NCI-H187 treated with DMSO at 0.1 percent for 48 hours (cell line): ENCODE measurements at places on chromosomes 4 and X.

- no peak for DNase-seq
Observed at GRCh38 chrX:78384486-78384885, 57.1 kb upstream of the CYSLTR1 start.

DNA sequence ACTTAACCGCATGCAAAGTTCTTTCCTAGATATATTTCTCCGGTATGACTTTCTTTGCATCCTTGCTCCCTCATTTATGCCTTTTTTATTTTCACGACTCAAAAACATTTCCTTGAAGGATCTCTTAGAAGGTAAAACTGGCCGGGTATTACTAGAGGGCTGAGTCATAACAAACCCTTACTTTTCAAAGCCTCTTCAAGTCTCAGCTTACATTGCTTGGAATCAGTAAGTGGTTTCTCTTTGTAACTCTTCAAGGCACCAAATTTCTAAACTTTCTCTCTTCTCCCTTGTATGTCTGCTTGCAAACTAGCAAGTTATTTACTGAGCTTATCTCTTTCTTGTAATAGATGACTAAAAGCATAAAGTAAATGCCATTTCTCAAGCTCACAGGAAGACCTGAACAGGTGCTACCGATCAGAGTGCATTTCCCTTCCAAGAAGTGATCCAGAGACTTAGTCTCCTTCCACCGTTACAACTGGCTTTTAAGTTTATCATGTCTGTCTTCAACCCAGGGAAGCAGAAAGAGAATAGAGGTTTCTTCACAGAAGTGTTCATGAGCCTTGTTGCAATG is 75.5 kb downstream of the ANXA10 start:
- DNase-seq = no peak

- no peak for DNase-seq
Observed at GRCh38 chr4:33283818-33284217, 2563.6 kb downstream of the PCDH7 start.

DNA sequence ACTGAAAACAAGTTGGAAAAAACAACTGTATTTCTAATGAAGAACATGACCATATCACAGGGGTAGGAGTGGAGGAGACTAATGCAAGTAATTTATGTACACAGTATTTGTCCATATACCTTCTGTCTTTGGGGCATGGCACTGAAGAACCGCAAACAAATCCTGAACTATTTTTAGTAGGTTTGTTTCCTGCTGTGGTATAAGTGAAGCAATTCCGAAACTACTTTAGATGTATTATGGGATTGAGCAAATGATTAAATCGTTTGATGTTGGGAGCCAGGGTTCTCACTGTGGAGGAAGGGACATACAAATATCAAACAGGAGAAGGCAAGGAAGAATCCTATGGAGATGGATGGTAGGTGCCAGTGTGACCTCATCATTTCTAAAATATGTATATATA is 18.9 kb upstream of the SH3KBP1 start:
- DNase-seq = no peak

- DNase-seq = no peak
Observed at GRCh38 chr4:150381609-150382008, 200.3 kb upstream of the MAB21L2 start.

DNA sequence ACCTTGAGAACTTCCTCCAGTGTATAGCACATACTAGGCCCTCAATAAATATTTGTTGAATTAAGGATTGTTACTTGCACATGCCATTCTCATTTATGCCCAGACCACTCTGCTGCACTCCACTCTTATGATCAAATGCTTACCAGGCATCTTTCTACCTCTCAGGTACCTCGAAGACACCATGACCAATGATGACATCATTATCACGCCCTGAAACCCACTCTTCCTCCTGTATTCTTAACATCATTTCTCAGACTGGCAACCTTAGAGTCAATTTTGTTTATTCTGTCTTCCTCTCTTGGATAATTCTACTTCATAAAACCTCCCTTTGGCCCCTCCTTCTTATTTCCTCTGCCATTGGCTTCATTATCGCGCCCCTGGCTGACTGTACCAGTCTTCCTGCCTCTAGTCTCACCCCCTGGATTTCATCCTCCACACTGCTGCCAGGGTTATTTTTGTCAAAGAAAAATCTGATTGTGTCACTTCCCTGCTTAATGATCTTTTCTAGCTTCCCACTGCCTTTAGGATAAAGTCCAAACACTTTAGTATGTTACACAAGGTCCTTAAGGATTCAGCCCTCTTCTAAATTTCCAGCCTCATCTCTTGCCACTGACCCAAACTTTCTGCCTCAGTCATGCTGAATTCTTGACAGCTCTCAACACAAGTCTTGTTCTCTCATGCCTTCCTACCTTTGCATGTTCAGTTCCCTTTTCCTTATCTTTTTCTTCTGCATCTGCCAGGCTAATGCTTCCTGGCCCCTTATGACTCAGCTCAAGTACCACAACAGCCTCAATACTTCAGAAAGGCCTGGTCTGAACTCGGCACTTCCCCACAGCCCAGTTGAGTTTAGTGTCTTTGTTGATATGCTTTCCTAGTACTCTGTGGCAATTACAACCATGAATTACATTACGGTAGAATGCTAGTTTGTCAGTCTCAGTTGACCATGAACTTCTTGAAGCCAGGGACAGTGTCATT is 45.8 kb downstream of the HDAC8 start:
- DNase-seq = no peak

DNA sequence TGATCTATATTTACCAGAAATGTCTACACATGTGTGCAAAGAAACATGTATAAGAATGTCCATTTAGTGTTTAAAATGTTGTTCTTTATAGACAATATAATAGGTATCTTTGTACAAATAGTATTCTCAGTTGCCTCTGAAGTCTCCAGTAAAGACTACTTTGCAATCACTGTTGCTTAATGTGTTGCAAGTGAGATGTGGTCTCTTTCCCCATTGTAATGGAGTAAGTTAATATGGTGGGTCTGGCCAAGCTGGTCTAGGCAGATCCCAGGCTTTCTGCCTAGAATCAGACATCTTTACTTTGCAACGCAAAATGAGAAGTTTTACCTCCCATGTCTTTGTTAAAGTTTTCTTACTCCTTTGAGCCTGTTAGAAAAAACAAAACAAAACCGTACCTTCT is 144.8 kb downstream of the GABRA3 start:
- DNase-seq = no peak

GRCh38 chr4:26302031-26302899 is 18.5 kb upstream of the RBPJ start:
- no peak for DNase-seq

DNA sequence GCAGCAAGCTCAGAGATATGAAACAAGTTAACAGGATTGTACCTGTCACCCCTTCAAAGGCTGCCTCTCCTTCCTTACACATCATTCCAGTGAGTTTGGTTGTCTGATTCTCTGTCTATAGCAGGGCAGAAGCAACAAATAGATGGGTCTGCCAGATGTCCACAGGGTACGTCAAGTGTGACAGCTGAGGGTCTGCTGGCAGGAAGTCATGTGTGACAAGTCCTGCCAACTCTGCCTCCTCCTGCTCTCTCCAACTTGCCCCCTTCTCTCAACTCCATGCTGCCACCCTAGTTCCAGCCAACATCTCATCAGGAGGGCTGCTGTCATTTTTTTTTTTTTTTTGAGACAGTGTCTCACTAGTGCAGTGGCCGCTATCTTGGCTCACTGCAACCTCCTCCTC is 109.2 kb downstream of the NSUN7 start:
- no peak for DNase-seq

GRCh38 chr4:133146574-133147241 is 2.4 kb upstream of the PCDH10 start:
- DNase-seq = no peak

- no peak for DNase-seq
Observed at GRCh38 chr4:182604953-182605352, 312.2 kb downstream of the DCTD start.

GRCh38 chrX:7927259-7928167 is at the start of gene PNPLA4:
PNPLA4 (minus strand) TSS chrX:7927413; CDS start chrX:7926119, 1,294 bp downstream.
- no peak for DNase-seq

DNA sequence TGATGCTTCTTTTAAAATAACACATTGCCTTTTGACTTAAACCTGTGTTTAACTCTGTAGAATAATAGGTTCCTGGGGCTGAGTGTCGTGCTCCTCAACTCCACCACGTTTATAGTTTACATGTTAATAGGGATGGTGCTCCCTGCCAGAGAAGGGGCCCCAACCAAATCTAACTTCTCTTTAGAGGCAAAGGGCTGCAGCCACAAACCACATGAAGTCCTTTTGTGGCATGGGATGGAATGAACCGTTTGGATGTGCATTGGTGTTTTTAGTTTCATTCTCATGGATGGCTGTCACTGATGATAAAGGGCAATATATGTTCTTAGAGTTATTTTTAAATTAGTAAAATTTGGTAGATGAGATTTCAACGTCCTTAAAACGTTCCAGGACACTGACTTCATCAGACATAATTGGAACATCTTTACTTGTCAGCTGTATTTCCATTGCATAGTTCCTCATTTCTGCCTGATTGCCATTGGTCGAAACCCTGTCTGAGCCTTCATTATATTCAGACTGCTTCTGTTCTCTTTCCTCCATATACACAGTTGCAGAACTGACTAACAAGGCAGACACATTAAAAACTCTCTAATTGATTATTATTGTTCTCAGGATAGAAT is 60.4 kb upstream of the HPF1 start:
- DNase-seq = no peak

DNA sequence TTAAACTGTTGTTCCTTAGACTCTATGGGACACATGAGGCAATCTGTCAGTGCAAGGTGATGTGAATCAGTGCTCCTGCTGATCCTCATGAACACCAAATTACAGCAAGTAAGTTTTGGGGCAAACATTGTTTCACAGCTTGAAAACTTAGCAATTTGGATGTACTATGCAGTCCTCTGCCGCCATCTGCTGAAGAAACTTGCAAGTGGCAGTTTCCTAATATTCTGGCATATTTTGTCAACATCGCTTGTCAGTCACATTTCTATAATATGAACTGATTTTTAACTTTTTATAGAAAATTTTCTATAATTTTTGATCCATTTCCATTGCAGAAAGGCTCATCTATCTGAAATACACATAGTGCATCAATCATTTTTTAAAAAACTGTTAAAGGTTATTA is 56.3 kb downstream of the ZAR1 start:
- DNase-seq = no peak

- no peak for DNase-seq
Observed at GRCh38 chr4:41835321-41835995, 86.9 kb upstream of the PHOX2B start.

GRCh38 chr4:166230841-166231240 is 357.8 kb downstream of the TLL1 start:
- DNase-seq = no peak
